ENCODE measurements at places on chromosomes 1 and 21. TPM values are rescaled to one million over a fixed set of nuclear protein-coding genes. Genes with fewer than 3 reads are reported as not detected.
A peak's percentile ranks its signal among the peaks of the same experiment; 100 is the strongest.

DNA sequence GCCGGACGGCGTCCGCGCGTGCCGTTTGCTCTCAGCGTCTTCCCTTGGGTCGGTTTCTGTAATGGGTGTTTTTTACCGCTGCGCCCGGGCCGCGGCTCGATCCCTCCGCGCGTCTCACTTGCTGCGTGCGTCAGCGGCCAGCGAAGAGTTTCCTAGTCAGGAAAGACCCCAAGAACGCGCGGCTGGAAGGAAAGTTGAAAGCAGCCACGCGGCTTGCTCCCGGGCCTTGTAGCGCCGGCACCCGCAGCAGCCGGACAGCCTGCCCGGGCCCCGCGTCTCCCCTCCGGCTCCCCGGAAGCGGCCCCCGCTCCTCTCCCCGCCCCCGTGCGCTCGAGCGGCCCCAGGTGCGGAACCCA lies 159.8 kb downstream of the RUNX1 start:
- peak overlapping the region; percentile 71 for H3K4me3 ChIP-seq
- H3K27me3 ChIP-seq = peaks cover 50% of the 10 kb centered on the region
- peak; percentile 78 for DNase-seq
- H3K4me1 ChIP-seq = peaks cover 28% of the 10 kb centered on the region

GRCh38 chr1:20421441-20421840 lies 64.6 kb downstream of the CAMK2N1 start:
- no peaks in the 10 kb centered on the region for H3K4me1 ChIP-seq
- H3K27ac ChIP-seq = no peak overlapping the region
- H3K27me3 ChIP-seq = no peaks in the 10 kb centered on the region
- H3K36me3 ChIP-seq = no peaks in the 10 kb centered on the region

- H3K27ac ChIP-seq = no peak overlapping the region
- H3K4me1 ChIP-seq = no peaks in the 10 kb centered on the region
- H3K4me3 ChIP-seq = no peak overlapping the region
These were observed 38.0 kb downstream of the ARHGAP29 start for GRCh38 chr1:94199398-94199797.

DNA sequence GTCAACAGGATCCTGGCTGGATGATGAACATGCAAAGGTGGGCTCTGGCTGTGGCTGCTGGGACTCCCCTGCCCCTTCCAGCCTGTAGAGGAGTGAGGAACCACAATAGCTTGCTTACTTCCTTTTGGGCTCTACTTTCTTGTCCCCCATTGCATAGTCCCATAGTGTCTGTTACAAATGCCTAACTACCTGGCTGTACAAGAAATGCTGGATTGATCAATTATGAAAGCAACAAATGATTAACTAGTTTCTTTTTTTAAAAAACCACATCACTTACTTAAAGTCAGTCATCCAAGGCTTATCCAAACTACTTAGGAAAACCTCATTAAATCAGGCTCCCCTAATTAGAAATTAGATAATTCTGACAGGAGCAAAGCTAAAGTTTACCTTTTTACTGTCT lies 514.1 kb upstream of the PKN2 start:
- no peak for DNase-seq
- H3K4me1 ChIP-seq = no peaks in the 10 kb centered on the region
- no peaks in the 10 kb centered on the region for H3K36me3 ChIP-seq
- H3K27ac ChIP-seq = no peak overlapping the region
- no peaks in the 10 kb centered on the region for H3K27me3 ChIP-seq

DNA sequence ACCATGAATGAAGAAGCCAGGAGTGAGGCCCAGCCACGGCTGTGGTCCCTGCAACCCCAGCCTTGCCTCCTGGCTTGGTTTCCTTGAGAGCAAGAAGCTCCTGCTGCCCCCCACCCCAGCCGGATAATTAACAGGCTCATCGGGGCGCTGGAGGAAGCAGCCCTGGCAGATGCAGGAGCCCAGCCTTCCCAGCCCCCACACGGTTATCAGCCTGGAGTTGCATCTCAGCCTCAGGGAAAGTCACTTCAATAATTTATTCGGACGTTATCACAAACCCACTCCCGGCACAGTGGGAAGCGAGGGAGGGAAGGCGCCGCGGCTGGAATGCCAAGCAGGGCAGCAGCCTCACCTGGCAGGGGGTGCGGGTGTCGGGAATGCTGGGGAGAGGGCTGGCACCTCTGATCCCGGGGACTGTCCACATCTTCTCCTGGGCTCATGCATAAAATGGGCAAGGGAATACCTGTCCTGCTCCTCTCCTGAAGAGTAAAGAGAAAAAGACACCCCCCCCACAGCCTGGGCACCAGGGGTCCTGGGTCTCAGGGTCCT lies 43.3 kb upstream of the LRP8 start:
- H3K27ac ChIP-seq = no peak overlapping the region
- H3K36me3 ChIP-seq = no peaks in the 10 kb centered on the region
- H3K4me1 ChIP-seq = peaks cover 17% of the 10 kb centered on the region
- no peaks in the 10 kb centered on the region for H3K27me3 ChIP-seq

TEDDM1 gene
- total RNA-seq = not detected

CBR3 gene
- total RNA-seq = 4.0 TPM

KCNK1 gene
- total RNA-seq = 2.5 TPM

HTR6 gene
- total RNA-seq = not detected
